Cardiac muscle cell (in vitro differentiated cells and primary cell): ENCODE measurements at places on chromosomes 7 and 10. TPM values are rescaled to one million over a fixed set of nuclear protein-coding genes. Genes with fewer than 3 reads are reported as not detected.

- no peak overlapping the region for H3K4me3 ChIP-seq
- no peaks in the 10 kb centered on the region for H3K4me1 ChIP-seq
- no peaks in the 10 kb centered on the region for H3K27me3 ChIP-seq
- H3K27ac ChIP-seq = no peak overlapping the region
- peak; percentile 42 for DNase-seq
- H3K36me3 ChIP-seq = no peaks in the 10 kb centered on the region
These were observed 32.1 kb upstream of the CCSER2 start for GRCh38 chr10:84296091-84296981.

- peaks cover 4% of the 10 kb centered on the region for H3K4me1 ChIP-seq
- DNase-seq = no peak
- peak overlapping the region; percentile 21 for H3K4me3 ChIP-seq
- no peak overlapping the region for H3K27ac ChIP-seq
- H3K27me3 ChIP-seq = peaks cover 36% of the 10 kb centered on the region
These were observed 553.8 kb downstream of the TFEC start for GRCh38 chr7:115476671-115477181.

DNA sequence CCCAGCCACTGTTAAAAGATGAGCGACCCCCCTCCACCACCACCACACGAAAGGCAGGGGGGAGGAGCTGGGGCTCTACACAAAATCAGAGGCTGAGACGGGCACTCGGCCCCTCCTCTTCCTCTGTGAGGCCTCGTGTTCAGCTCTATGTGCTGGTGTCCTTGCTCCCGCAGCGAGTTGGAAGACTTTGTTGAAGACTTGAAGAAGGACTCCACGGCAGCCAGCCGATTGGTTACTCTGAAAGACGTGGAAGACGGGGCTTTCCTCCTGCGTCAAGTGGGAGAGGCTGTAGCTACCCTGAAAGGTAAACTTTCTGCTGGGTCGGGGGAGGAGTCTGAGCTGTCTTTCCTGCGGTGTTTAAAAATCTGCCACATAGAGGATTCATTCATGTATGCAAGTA is 203.7 kb downstream of the ARHGAP21 start:
- H3K4me1 ChIP-seq = no peaks in the 10 kb centered on the region
- H3K27ac ChIP-seq = no peak overlapping the region
- peaks cover 3% of the 10 kb centered on the region for H3K36me3 ChIP-seq
- no peak overlapping the region for H3K4me3 ChIP-seq
- no peak for DNase-seq

- no peak overlapping the region for H3K4me3 ChIP-seq
- H3K27ac ChIP-seq = no peak overlapping the region
- no peak for DNase-seq
- no peaks in the 10 kb centered on the region for H3K36me3 ChIP-seq
- H3K4me1 ChIP-seq = no peaks in the 10 kb centered on the region
- H3K27me3 ChIP-seq = no peaks in the 10 kb centered on the region
These were observed 440.6 kb downstream of the PARD3 start for GRCh38 chr10:34374356-34375045.

- H3K27me3 ChIP-seq = no peaks in the 10 kb centered on the region
- H3K36me3 ChIP-seq = no peaks in the 10 kb centered on the region
- H3K27ac ChIP-seq = no peak overlapping the region
These were observed 603.4 kb downstream of the SORCS1 start for GRCh38 chr10:106560925-106561640.

GRCh38 chr7:130258494-130259078 is 8.1 kb upstream of the CPA2 start:
- H3K27me3 ChIP-seq = no peaks in the 10 kb centered on the region
- no peak for DNase-seq
- no peaks in the 10 kb centered on the region for H3K36me3 ChIP-seq
- no peak overlapping the region for H3K27ac ChIP-seq

PKD2L1 gene
- not detected in 2 replicates for total RNA-seq

ARHGEF5 gene
- 0.95 and 1.3 TPM in 2 replicates for total RNA-seq
